CD4-positive, alpha-beta T cell treated with Interleukin-1 beta for 1 hour (primary cell): ENCODE measurements at places on chromosomes 11 and 22.
A peak's percentile ranks its signal among the peaks of the same experiment; 100 is the strongest.

- no peak for DNase-seq
Measured at GRCh38 chr11:112290493-112290850, 29.8 kb upstream of the PLET1 start.

- DNase-seq = peak; percentile 24
Measured at GRCh38 chr22:39994566-39995392, at the start of gene FAM83F. Gene FAM83F, plus strand, starts transcription at chr22:39994954. Its CDS starts 89 bp downstream, at chr22:39995043.

DNA sequence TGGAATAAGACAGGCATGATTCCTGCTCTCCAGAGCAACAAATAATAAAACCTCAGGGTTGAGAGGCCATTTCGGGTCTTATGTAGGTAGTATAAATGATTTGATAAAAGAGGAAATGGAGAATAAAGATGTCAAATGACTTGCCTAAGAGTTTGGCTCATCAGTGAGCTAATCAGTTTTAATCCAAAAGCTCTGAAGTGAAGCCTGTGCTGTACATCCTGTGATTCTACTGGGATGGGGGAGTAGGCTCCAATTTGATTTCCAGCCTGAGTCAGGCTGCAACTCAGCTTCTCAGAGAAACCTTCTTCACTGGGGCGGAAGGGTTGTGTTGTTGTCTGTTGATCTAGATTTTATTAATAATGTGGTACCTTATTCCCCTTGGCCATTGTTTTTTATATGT, 192.2 kb upstream of the SORL1-AS1 start:
- DNase-seq = no peak

DNA sequence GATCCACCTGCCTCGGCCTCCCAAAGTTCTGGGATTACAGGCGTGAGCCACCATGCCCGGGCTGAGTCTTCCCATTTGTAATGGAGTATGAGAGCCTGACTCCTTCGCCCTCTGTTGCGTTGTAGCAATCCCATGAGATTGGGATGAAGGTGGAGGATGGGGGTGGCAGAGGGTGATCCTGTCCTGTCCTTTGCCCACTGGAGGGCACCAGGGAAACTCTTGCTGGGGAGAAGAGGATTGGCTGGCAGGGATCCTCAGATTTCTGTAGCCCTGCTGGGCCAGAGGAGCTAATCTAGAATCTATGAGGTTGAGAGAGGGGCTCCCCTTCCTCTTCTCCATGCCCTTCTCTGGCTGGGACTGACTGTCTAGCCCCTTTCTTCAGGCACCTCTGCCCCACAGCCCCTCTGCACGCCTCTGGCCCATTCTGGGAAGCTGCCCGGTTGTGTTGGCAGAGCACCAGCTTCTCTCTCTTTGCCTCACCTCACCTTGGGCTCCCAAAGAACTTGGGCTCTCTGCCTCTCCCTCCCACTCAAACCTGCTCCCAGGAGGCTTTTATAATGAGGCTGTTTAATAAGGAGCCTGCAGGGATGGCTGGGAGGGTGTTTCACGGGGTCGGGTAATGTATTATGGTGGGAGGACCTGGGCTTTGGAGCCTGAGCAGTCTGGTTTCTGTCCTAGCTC, 9.5 kb upstream of the CATSPER1 start:
- no peak for DNase-seq

GRCh38 chr22:33524511-33525260, 395.6 kb downstream of the LARGE1 start:
- no peak for DNase-seq

GRCh38 chr11:16966930-16967671, 47.1 kb downstream of the PLEKHA7 start:
- no peak for DNase-seq

- no peak for DNase-seq
Measured at GRCh38 chr11:9082575-9082974, 8.8 kb downstream of the SCUBE2 start.

GRCh38 chr11:70611821-70612220, 213.5 kb downstream of the CTTN start:
- no peak for DNase-seq

DNA sequence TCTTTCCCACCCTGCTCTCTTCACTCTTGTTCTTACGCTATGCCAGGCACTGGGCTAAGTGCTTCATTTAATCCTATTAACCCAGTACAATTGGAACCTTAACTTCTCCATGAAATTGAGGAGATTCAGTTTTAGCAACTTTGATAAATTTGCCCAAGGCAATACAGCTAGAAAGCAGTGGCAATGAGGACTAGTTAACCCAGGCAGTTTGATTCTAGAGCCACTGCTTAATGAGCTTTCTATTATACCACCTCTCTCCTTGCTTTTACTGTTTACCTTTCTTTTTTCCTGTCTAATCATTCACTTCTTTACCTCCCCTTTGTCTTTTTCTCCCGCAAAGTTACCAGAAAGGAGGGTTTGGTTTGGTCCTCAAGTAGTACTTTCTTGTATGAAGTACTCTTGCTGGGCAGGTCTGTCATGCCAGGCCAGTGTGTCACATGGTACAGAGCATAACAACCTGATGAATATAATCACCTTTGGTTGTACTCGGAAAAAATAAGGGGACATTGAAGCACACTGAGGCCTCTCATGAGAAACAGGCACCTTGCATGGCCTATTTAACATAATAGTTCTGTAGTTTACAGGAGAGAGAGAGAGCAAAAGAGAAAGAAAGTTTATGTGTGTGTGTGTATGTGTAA, 70.6 kb downstream of the PDHX start:
- DNase-seq = no peak
